ENCODE measurements at places on chromosomes 16 and 17.

DNA sequence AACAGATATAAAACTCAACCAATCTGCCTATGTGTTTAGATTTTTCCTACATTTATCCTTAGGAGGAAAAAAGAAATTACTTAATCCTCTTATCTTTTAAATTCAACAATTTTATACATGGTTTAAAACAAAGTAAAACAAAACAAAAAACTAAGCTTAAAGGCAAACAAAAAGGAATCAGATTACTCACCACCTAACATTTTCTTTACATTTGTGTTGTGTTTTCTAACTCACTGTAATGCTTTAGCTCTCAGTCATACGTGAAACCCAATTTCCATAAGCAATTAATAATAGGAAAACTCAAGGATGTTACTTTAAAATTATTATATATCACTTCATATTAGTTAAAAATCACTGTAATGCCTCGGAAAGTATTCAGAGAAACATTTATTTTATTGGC is 6.7 kb upstream of the IRX5 start:
- DNase-seq: no peak

GRCh38 chr17:28527859-28528258 is 21.7 kb downstream of the FOXN1 start:
- DNase-seq: no peak

- DNase-seq: no peak
Measured at GRCh38 chr17:51830886-51831285, 327.6 kb downstream of the CA10 start.

GRCh38 chr17:21252289-21252795 is 868 bp downstream of the NATD1 start:
- DNase-seq: no peak

GRCh38 chr16:5753381-5753780 is 655.8 kb upstream of the EEF2KMT start:
- no peak for DNase-seq
